Panc1 (cell line): ENCODE measurements at places on chromosomes 6 and 20. TPM values are rescaled to one million over a fixed set of nuclear protein-coding genes. Genes with fewer than 3 reads are reported as not detected.

Gene RIPOR3
- 92.5 TPM for total RNA-seq

Gene GRM4
- total RNA-seq: 1.3 TPM

Gene FAM209B
- total RNA-seq: not detected

Gene SLC12A5
- 11.8 TPM for total RNA-seq

Gene EYS
- not detected for total RNA-seq

Gene FGD2
- 0.10 TPM for total RNA-seq

Gene TNNC2
- total RNA-seq: 0.26 TPM

Gene SLC22A23
- 4.5 TPM for total RNA-seq

Gene SIM1
- total RNA-seq: not detected
